Activated naive CD4-positive, alpha-beta T cell treated with anti-CD3 and anti-CD28 coated beads, Interleukin-2, amount 50 U/mL, for 16 hours (primary cell): ENCODE measurements at places on chromosomes 2 and 18.

- no peak for DNase-seq
Observed at GRCh38 chr2:168912466-168912865, 11.4 kb downstream of the G6PC2 start.

- no peak for DNase-seq
Observed at GRCh38 chr2:200337621-200338020, 31.1 kb downstream of the SPATS2L start.

DNA sequence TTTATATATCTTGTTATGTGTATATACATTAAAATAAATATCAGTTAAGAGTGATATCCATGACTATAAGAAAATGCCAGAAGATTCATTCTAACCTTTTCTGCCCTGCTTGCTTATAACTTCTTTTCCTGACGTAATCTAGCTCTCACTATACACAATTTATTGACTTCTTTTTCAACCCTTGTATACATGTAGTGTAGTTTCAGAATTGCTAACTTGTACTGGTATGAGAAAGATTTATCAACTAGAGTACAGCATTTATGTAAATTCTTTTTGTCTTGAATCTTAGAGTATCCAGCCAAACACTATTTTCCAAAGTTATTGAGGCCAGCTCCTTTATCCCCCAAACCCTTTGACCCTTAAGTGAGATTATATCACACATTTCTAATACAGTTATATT lies 798.0 kb upstream of the RAB6C start:
- DNase-seq, result no peak

DNA sequence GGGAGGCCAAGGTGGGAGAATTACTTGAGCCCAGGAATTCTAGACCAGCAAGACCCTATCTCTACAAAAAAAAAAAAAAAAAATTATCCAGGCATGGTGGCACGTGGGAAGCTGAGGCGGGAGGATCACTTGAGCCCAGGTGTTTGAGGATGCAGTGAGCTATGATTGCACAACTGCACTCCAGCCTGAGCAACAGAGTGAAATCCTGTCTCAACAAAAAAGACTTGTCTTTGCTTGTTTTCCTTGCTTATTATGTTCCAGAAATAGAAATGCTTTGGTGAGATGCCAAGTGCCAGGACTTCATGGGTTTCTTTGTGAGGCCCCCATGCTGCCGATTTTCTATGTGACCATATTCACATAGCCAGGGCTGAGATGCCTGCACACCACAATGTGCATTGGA lies 9.0 kb downstream of the DCDC2C start:
- DNase-seq, result no peak

DNA sequence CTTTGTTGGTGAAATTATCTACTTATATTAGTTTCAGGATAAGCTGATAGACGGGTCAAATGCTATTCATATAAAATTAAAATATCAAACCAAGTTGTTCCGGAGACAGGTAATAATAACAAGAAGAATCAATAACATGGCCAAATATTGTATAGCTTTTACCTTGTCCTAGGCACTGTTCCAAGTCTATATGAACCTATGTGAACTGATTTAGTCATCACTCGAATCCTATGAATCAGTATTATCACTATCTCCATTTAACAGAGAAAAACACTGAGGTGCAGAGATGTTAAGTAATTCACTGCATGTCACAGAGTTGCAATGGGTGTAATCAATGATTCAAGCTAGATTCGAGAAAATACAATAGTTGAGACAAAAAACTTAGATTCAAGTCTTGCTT lies 40.0 kb upstream of the TRIB2 start:
- no peak for DNase-seq
